A673 (cell line): ENCODE measurements at places on chromosomes 16 and 17. TPM values are rescaled to one million over a fixed set of nuclear protein-coding genes. Genes with fewer than 3 reads are reported as not detected.

- no peak overlapping the region for H3K4me3 ChIP-seq
- no peaks in the 10 kb centered on the region for H3K27me3 ChIP-seq
- H3K36me3 ChIP-seq: no peaks in the 10 kb centered on the region
- H3K4me1 ChIP-seq: no peaks in the 10 kb centered on the region
Measured at GRCh38 chr16:79165506-79165905, 435.0 kb downstream of the MAF start.

GRCh38 chr17:12421646-12422306, 243.9 kb upstream of the MYOCD start:
- H3K4me1 ChIP-seq: no peaks in the 10 kb centered on the region
- H3K4me3 ChIP-seq: no peak overlapping the region
- no peaks in the 10 kb centered on the region for H3K27me3 ChIP-seq
- no peak overlapping the region for H3K27ac ChIP-seq
- H3K36me3 ChIP-seq: no peaks in the 10 kb centered on the region

DNA sequence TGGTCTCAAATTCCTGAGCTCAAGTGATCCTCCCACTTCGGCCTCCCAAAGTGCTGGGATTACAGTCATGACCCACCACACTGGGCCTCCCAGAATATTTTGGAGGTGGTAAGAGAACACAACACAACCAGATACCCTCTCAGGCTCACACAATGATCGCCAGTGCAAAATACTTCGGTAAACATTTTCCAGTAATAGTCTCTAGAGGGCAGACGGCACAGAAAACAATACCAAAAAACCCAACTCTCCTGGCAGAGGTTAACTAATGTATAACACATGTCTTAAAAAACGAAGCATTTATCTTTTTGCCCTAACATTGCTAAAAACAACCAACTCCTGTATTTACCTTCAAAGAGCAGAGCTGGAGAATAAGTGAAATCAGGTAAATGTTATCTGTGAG, 10.5 kb downstream of the NUFIP2 start:
- H3K4me1 ChIP-seq: peaks cover 5% of the 10 kb centered on the region
- H3K4me3 ChIP-seq: no peak overlapping the region
- peak; percentile 41 for DNase-seq
- no peak overlapping the region for H3K27ac ChIP-seq
- peaks cover 96% of the 10 kb centered on the region for H3K36me3 ChIP-seq

- H3K27me3 ChIP-seq: no peaks in the 10 kb centered on the region
- H3K4me3 ChIP-seq: no peak overlapping the region
- H3K36me3 ChIP-seq: no peaks in the 10 kb centered on the region
- H3K4me1 ChIP-seq: no peaks in the 10 kb centered on the region
- DNase-seq: no peak
- H3K27ac ChIP-seq: no peak overlapping the region
Measured at GRCh38 chr16:72277749-72278148, 105.8 kb upstream of the PMFBP1 start.

DNA sequence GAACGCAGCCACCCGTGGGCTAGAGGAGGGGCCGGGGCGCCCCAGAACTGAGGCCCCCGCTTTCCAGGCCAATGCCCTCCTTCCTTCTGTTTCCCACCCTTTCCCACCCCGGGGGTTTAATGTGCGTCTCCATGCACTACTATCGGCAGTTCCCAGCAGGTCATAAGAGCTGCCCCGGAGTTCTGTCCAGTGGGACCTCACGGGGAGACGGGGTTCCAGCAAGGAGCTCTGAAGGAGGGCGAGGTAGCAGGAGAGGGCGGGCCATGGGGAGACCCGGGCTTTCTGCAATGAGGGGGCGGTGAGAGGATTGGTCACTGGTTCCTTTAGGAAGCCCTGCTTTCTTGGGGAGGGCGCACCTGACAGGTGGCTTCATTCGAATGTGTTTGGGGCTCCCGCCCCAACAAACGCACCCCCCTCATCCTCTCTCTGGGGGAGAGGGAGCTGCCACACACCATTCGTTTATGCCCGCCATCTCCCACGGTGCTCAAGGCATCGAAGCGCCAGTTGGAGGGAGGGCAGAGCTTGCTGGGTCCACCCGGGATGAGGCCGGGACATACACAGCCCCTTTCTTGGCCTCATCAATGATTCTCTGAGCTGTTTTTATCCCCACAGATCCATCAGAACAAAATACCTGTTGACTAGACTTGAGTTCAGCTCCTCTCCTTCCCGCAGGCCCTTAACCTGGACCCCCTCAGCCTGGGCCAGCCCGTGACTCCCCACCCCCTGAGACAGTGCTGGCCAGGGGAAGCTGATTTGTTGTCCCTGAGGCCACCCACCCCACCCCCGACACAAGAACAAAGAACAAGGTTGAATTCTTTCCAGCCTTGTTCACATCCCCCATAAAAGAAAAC, 44.1 kb downstream of the SLC7A5 start:
- H3K27me3 ChIP-seq: no peaks in the 10 kb centered on the region
- peaks cover 6% of the 10 kb centered on the region for H3K36me3 ChIP-seq
- H3K4me1 ChIP-seq: peaks cover 49% of the 10 kb centered on the region

GRCh38 chr16:78060809-78061208, 38.5 kb downstream of the CLEC3A start:
- no peak for DNase-seq
- H3K36me3 ChIP-seq: no peaks in the 10 kb centered on the region
- H3K27ac ChIP-seq: no peak overlapping the region
- H3K4me3 ChIP-seq: no peak overlapping the region

GRCh38 chr17:68359791-68360535, 68.7 kb downstream of the ARSG start:
- no peak overlapping the region for H3K4me3 ChIP-seq
- no peak for DNase-seq
- H3K36me3 ChIP-seq: no peaks in the 10 kb centered on the region
- no peaks in the 10 kb centered on the region for H3K27me3 ChIP-seq
- no peaks in the 10 kb centered on the region for H3K4me1 ChIP-seq
- no peak overlapping the region for H3K27ac ChIP-seq

- peaks cover 14% of the 10 kb centered on the region for H3K4me1 ChIP-seq
- no peaks in the 10 kb centered on the region for H3K27me3 ChIP-seq
- DNase-seq: no peak
- H3K4me3 ChIP-seq: peak within 1 kb of the TSS; percentile 64
Measured at GRCh38 chr16:30923554-30924075, at the start of gene FBXL19. TSS of gene FBXL19 (plus strand) at chr16:30923572. CDS start at chr16:30925755, 2,183 bp downstream.

DNA sequence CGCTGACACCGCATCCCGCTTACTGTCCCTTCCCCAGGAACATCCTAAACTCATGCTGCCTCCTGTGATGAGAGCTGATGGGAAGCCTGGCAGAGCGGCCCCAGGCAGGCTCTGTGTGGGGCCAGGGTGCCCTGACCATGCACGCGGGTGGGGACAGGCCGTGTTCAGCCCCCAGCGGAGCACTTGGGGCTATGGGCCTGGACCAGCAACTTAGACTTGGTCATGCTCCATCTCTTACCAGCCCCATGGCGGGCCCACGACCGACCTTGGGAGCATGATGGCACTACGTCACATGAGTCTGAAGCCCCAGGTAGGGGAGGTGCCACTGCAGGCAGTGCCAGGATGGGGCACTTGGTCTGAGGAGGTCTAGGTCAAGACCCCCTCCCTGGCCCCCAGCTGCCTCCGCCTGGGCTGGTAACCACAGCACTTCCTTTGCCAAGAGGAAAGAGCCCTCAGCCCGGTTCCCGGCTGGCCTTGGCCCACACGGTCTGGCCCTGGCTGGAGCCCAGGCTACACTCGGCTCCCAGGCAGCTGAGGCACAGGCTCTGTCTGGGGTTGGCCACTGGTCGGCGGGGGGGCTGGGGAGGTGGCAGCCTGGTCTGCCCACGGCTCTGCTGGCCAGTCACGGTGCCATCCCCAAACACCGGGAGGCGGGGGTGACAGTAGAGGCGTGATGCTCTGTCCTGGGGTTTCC, 25.7 kb downstream of the BAHCC1 start:
- H3K36me3 ChIP-seq: no peaks in the 10 kb centered on the region
- peaks cover 71% of the 10 kb centered on the region for H3K4me1 ChIP-seq
- no peak for DNase-seq
- no peaks in the 10 kb centered on the region for H3K27me3 ChIP-seq

- H3K4me1 ChIP-seq: no peaks in the 10 kb centered on the region
- DNase-seq: peak; percentile 71
- no peak overlapping the region for H3K4me3 ChIP-seq
- no peaks in the 10 kb centered on the region for H3K27me3 ChIP-seq
- no peak overlapping the region for H3K27ac ChIP-seq
Measured at GRCh38 chr16:4404247-4404966, 12.0 kb downstream of the CORO7 start.

DNA sequence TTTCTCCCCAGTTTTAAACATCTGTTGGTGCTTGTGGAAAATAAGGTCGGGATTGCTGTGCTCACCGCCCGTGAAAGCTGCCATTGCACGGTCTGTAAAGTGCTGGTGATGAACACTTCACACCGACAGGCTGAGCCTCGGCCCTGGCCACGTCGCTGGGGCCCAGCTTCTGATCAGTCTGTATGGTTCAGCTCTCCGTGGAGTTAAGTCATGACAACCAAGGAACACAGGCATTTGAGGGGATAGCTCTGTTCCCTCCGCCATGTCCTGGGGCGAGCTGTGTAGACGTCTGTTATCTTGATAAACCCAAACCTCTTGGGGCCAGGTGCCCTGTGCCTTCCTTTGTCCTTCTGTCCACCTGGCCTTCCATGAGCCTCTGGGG, 110.6 kb downstream of the METRNL start:
- DNase-seq: no peak
- no peak overlapping the region for H3K27ac ChIP-seq
- no peaks in the 10 kb centered on the region for H3K27me3 ChIP-seq
- no peaks in the 10 kb centered on the region for H3K4me1 ChIP-seq
- no peaks in the 10 kb centered on the region for H3K36me3 ChIP-seq

DNA sequence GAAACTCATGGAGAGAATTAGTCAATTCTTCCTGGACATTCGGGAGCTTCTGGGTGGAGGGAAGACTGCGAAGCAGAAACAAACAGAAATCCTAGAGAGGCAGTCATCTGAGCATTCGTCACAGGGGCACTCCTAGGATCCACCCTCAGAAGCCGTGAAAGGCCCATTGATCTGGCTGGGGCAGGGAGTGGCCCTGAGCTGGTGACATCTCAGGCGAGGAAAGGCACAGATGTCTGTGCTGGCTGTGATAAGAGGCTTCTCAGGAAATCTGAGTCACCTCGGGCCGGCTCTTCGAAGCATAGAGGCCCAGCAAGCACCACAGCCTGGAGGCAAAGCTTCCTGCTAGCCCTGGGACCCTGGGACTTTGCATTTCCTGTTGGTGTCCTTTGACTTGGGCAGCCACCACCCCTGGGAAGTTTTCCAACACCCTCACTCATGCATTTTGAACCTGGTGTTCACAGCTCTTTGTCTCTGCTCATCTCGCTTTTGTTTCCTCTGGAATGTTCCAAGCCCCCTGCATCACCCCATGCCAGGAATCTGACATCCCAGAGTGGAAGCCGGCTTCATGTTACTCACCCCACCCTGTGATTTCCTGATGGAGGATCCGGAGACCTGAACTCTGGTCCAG, 23.3 kb upstream of the CDRT4 start:
- no peaks in the 10 kb centered on the region for H3K36me3 ChIP-seq
- DNase-seq: peak; percentile 46
- H3K4me3 ChIP-seq: no peak overlapping the region

DNA sequence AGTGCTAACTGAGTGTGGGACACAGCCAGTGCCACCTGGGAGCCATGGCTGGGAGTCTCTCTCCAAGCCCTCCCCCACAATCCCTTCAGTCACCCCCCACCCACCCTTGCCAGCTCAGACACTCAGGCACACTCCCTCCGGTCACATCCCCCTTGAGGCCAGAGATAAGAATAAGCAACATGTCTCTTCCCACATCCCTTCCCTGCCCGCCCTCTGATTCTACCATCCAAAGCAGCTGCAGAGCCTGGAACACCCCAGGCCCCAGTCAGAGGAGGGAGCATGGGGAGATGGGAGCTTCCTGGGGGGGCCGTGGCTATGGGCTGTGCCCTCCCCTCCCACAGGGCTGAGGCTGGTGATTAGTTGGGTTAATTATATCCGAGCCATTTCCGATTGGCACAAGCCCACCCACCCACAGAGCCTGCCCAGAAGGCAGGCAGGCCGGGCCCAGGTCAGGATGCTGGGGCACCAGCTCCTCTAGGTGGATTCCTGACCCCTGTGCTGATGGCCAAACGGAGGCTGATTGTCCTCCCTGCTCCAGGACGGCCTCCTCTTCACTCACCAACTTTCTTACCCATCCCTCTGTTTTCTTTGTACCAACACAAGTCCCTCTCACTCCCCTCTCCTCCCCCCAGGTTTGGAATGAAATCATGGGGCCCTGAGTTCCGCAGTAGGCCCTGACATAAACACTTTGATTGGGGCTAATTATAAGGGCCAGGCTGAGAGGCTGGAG, 28.6 kb upstream of the MEIOC start:
- H3K27me3 ChIP-seq: no peaks in the 10 kb centered on the region
- H3K4me1 ChIP-seq: no peaks in the 10 kb centered on the region
- H3K27ac ChIP-seq: no peak overlapping the region

DNA sequence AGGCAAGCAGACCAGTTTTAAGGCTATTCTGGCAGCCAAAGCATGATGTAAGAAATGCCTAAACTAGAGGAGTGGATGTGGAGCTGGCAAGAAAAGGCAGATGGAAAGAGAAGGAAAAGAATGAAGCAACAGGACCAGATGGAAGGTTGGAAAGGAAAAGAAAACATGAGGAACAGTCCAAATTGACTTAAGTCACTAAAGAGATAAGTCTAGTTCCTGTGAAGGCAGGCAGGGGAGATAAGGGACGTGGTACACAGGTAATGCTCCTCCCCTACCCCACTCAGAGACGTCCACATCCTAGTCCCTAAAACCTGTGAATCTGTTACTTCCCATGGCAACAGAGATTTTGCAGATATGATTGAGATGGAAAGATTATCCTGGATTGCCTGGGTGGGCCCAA, 43.5 kb downstream of the TEX2 start:
- no peaks in the 10 kb centered on the region for H3K27me3 ChIP-seq
- H3K36me3 ChIP-seq: no peaks in the 10 kb centered on the region
- H3K4me1 ChIP-seq: peaks cover 17% of the 10 kb centered on the region
- DNase-seq: no peak
- H3K27ac ChIP-seq: no peak overlapping the region
- H3K4me3 ChIP-seq: no peak overlapping the region

DNA sequence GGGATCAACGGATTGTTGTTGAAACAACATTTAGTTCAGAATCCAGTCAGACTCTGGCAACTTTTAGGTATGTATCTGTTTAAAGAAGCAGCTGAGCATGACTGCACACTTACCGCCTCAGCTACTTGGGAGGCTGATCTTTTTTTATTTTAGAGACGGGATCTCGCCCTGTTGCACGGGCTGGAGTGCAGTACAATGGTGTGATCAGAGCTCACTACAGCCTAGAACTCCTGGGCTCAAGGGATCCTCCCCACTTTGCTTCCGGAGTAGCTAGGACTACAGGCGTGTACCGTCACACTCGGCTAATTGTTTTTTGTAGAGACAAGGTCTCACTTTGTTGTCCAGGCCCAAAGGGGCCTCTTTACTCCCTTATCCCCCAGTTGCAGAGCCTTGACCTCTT, 2.3 kb downstream of the SPG7 start:
- H3K36me3 ChIP-seq: peaks cover 36% of the 10 kb centered on the region
- H3K27me3 ChIP-seq: no peaks in the 10 kb centered on the region
- DNase-seq: no peak

Gene RPUSD1
- total RNA-seq: 36.1 and 41.1 TPM in 2 replicates

Gene SOX8
- 1.4 and 2.0 TPM in 2 replicates for total RNA-seq

Gene CNGB1
- total RNA-seq: not detected in 2 replicates

Gene TP53TG3B
- total RNA-seq: not detected in 2 replicates

Gene C17orf50
- not detected in 2 replicates for total RNA-seq

Gene TMEM204
- not detected in 2 replicates for total RNA-seq

Gene KRT16
- not detected in 2 replicates for total RNA-seq

Gene MYH3
- 2.1 and 3.2 TPM in 2 replicates for total RNA-seq

Gene AGRP
- not detected in 2 replicates for total RNA-seq

Gene PFN1
- 1,021 and 1,026 TPM in 2 replicates for total RNA-seq

Gene GINS3
- total RNA-seq: 22.0 and 22.2 TPM in 2 replicates

Gene IL21R
- 0.19 and 0.39 TPM in 2 replicates for total RNA-seq

Gene C16orf92
- not detected in 2 replicates for total RNA-seq
